ENCODE measurements at places on chromosomes 12 and 14.

DNA sequence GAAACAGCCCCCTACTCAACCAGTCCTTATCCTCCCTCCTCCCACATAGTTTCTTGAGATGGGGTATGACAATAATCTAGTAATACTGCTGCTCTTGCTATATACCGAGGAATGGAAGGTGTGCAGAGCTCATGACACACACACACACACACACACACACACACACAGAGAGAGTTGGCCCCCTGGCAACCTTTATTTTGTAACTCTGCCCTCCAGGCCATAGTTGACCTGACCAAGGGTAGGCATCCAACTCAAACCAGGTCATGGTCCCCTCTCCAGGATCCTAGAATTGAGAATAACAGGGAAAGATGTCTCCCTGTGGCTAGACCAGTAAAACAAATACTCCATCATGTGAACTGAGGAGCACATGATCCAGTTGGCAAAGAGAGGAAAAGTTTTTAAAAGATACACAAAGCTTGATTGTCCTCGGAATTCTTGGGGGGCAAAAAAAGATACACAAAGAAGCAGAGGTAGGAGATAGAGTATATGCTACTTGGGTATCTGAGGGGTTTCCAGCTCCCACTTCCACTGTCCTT, 11.3 kb downstream of the ERO1A start:
- no peak for DNase-seq

DNA sequence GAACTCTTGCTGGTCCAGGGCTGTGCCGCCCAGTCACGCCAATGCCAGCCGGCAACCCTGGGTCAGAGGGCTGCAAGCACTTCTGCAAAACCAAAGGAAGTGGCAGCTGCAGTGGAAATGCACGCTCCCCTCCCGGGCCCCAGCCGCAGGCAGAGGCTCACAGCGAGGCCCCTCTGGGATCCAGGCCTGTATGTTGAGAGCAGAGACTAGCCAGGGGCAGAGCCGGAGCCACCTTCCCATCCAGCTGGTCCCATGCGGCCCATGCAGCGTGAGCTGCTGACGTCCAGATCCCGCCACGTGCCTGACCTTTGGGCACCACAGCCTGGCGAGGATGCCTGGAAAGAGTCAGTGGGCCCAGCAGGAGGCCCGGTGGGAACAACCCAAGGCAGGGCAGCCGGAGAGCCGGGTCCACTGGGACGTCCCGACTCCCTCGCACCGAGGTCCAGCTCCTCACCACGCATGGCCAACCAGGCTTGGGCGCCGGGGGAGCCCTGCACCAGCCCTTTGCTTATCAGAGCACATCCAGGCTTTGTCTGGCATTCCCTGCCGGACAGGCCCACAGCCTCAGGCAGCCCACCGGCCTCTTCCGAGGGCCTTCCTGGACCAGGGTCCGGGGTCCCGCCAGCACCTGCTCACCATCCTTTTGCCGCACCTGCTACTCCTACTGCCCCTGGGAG, 4.3 kb downstream of the GPR132 start:
- DNase-seq: peak; percentile 79

DNA sequence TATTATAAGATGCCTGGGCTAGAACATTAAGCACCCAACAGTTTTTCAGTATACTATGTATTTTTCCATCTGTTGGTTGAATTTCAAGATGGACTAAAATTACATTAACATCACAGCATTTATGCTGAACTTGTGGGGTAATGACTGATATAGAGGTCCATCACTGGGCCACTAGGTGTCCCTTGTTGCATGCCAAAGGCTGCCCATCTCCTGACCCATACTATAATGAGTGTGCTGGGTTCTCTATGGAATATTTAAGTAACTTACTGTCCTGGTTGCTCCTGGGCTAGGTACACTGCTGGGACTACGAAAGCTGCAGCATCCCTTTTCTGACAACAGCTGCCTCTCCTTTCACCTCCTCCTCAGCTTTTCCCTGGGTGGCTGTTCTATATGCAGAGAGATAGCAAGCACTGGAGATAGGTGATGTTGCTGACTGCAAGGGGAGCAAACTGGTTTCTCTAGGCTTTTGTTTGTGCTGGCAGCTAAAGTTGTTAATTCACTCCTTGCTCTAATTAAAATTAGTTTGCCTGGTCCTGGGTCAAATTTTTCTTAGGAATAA, 138.6 kb upstream of the TRHDE start:
- no peak for DNase-seq

GRCh38 chr14:73153272-73153671, 17.0 kb downstream of the PSEN1 start:
- DNase-seq: no peak

DNA sequence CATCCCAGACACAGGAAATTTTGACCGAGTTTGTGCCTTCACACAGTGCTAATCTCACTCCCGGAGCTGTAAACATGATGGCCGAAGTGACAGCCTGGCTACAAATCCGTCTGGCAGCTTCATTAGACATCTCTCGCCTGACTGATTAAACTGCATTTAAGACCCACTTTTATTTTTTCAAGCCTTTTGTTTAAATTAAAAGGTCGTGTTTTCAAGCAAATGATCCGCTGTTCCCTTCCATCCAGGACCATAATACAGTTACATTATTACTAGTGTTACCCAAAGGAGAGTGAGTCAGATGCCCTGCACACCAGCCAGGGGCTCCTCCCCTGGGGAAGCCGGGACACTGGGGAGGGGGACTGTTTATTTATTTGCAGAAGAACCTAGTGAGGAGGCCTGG, 200.2 kb downstream of the EXOC5 start:
- no peak for DNase-seq

DNA sequence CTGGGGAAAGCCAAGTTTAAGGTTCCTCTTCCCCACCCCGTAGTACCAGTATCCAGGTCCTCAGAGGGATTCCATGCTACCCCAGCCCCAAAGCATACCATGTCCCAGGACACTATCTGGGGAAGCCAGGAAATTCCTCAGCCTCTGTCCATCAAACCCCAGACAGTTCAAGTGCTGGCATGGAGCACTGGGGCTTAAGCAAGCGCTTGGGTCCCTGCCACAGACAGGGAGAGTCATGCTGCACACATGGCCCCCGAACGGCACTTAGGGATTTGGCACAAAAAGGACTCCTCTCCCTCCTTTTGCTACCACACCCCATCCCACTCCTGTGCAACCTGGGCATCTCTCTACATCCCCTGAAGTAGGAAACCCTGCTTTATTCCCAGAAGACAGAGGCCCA, 21.8 kb downstream of the ADCY6 start:
- DNase-seq: no peak

DNA sequence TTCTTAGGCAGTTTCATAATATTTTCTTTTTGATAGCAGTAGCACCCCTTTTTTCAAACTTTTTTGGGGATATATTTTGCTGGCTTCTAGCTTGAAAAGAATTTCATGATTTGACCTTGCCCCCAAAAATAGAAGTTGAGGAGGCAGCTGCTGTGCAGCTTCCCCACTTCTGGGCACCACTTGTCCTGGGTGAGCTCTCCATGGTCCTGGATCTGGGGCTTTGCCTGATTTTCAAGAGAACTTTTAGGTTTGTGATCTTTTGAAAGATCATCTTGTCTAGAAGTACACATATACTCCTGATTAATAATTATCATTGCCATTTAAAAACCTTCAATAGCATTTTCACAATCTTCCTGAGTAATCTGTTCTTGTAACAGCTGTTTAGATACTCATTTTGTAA, 271.6 kb downstream of the NPAS3 start:
- no peak for DNase-seq

GRCh38 chr12:3307389-3307788, 183.6 kb upstream of the PRMT8 start:
- DNase-seq: no peak

GRCh38 chr14:104084251-104085002, 1.1 kb upstream of the ASPG start:
- no peak for DNase-seq

- DNase-seq: no peak
Measured at GRCh38 chr14:37813732-37814131, 218.3 kb downstream of the TTC6 start.

DNA sequence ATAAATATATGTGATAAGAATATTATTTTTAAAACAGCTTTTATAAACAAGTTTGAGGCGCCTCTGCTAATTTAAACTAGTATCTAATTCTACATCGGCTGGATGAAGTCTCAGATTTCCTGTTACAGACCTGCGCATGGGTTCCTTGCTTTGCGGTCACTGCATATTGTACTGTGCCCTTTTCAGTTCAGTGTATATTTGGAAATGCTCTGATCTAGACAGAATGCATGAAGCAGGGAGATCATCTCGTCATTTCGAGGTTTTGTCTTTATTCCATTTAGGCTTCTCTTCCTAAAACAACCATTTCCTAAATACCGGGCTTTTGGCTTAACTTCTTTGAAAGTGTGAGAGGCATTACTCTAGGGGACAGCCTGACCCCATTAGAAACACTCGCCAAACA, 25.6 kb downstream of the CRACR2A start:
- no peak for DNase-seq

DNA sequence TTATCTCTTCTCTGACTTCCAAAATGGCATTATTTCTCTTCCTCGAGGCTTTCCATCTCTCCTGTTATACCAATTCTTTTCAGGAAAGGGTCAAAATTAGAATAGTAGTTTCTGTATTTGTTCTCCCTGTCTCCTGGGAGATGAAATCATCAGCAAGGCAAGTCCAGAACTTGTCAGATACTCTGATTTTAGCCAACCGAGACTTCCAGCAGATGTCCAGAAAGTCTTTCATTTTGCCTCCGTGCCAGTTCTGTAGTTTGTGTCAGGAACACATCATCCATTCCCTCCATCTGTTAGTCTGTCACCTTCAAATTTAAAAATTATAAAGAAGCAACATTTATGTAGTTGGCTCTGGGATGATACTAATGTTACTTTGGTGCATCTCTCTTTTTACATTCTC, 275.7 kb downstream of the CCDC59 start:
- DNase-seq: no peak

DNA sequence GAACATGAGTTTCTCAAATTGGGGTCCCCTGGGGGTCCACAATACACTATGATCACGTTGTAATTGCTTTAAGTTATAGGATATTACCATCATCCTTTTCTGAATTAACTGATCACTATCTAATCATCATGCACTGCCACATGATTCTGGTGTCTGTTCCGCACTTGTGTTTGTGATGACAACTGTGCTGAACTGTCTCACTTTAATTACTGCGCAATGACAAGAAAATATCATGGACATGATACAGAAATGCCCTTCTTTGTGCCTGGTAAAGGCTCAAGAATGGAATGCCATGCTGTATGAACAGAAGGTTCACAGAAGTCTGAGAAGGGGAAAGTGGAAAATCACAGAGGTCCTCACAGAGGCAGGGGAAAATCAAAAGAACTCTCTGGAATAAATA, 65.8 kb upstream of the NOS1 start:
- DNase-seq: no peak

GRCh38 chr12:122381021-122381420, 41.4 kb downstream of the CLIP1 start:
- no peak for DNase-seq

DNA sequence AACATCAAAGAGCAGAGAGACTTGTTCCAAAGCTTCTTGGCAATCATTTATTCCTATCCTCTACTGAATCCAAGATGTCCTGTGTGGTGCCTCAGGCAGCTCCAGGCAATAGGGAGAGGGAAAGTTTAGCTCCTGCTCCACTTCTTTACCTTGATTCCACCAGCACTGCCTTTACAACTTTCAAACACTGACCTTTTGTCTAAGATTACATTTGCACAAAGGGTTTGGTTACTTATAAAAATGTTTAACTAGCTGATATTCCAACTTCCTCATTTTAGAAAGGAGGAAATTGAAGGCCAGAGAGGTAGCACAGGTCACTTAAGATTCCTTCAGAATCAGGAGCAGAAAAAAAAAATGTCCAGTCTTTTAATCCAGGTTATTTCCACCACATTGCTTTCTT, 192.7 kb downstream of the BTG1 start:
- DNase-seq: no peak

DNA sequence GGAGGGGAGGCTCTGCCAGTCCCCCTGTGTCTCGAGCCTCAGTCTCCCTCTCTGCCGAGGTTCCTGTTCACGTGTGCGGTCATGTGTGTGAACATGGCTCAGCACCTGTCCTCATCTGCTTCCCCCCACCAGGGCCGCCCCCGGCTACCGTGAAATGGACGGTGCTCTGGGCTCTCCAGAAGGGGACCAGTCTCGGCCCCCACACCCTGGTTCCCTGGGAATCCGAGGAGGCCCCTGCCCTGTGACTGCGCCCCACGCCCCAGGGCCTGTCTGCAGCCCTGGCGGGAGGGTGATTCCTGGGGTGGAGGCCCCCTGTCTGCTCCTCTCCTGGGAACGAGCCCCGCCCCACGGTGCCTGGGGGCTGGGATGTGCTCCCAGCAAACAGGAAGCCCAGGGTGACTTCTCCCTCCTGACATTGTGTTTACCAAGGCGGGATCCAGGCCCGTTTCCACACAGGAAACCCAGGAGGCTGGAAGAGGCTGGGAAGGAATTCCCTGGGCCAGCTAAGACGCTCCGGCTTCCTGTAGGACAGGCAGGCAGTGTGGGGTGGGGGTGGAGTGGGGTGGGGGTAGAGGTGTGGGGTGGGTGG, 46.6 kb downstream of the KIF26A start:
- DNase-seq: no peak

GRCh38 chr14:73834261-73834625, 17.4 kb upstream of the PTGR2 start:
- DNase-seq: no peak

DNA sequence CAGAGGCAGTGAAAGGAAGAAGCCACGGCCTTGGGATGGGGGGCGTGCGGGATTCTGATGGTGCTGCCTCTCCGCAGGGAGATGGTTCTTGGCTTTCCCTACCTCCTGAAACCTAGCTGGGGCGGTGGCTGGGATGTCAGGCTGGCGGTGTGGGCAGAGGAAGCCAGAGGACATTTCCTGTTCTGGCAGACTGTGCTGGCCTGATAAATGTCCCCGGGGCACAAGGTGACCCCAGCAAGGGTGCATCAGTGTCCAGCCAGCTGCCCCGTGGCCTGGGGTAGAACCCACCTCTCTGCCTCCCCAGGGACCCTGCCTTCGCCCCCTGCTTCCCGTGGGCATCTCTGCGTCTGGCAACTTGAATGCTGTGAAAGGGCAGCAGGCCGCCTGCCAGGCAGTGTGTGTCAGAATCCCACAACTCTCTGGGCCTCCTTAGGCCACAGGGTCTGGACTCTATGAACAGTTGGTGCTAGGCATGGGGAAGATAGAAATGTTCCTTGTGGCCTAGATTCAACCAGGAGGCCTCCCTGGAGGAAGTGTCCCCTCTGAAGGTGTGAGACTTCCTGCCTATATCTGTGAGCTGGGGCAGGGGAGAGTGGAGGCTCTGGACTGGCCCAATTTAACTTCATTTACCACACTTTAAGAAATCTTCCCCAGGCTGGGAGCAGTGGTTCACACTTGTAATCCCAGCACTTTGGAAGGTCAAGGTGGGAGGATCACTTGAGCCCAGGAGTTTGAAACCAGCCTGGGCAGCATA, 4.9 kb downstream of the SH2B3 start:
- no peak for DNase-seq

Data from RWPE2 (cell line).